NCI-H2081 treated with DMSO at 0.1 percent for 48 hours (cell line): ENCODE measurements at places on chromosomes 13 and 19.

DNA sequence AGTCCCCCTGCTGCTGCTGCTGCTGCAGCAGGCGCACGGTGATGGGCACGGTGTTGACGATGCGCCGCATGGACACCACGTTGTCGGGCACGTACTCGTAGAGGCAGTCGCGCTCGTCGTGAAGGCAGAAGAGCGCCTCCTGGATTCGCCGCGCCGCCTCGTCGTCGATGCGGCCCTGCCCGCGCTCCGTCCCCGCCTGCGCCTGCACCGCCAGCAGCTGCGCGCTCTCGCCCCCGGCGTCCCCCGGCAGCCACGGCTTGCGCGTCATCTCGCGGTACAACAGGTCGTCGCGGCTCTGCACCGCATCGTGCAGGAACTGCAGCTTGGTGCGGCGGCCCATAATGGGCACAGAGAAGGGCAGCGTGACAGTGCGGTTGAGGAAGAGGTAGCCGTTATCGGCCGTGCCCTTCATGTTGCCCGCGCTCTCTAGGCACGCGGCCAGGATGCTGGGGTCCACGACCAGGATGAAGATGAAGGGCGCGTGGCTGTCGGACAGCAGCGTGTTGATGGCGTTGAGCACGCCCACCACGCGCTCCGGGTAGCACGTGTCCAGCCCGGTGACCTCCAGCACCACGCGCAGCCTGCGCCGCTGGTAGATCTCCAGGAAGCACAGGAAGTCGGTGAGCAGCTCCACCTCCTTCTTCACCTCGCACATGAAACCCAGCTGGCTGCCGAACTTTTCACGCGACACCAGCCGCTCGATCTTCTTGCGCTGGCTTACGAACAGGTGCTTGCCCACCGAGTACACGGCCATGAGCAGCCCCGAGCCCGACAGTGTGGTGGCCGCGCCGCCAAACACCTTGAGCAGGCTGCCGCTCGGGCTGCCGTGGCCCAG lies 8.1 kb downstream of the NKPD1 start:
- DNase-seq = no peak

GRCh38 chr13:93723316-93723715 lies 496.7 kb downstream of the GPC6 start:
- DNase-seq = no peak

DNA sequence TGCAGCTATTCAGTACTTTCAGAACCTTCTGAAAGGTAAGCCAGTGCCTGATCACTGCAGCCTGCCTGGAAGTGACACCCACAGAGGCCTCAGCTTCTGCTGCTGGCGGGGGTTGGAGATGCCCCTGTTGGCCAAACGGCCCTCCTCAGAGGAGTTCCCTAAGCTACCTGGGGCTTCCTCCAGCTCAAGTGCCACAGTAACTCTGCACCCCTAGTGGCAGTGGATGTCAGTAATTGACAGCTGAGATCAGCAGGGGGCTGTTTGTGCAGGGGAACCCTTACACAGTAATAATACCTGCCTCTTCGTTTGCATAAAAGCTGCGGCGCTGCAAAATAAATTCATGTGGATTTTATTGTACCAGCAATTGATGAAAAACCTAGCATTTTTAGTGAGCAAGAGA lies 28.9 kb downstream of the TDRD12 start:
- DNase-seq = no peak

DNA sequence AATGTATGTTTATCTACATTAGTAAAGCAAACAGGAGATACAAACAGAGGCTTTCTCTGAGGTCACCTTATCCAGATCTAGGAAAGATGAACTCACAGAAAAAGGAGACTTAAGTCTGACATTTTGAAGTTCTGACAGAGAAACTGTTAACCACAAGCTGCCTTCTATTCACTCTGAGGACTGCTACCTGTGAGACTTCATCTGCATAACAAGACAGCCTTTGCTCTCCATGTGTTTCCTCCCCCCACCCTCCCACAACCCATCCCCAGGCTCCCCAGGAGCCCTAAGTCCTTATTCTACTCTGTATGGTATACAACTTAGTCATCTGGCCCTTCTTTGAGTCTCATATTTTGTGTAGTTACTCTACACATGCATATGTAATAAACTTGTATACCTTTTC lies 699.0 kb downstream of the FGF9 start:
- DNase-seq = no peak

GRCh38 chr19:45595814-45596213 lies 6.2 kb downstream of the GPR4 start:
- no peak for DNase-seq

DNA sequence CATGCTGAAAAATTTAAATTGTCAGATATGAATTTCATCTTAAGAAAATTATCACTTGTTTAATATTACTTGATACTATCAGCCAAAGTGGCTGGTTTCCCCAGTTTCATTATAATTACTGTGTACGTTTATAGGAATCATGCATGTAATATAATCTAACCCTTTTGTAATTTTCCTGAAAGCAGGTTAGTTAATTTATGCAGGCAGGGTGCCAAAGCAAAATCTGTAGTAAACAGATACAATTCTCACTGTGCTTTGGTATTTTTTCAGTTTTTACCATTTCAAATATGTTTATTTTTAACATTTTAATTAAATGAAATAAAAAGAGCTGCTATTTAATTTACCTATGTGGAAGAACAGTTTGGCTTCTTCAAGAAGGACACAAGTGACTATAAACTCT lies 1227.5 kb upstream of the MIR17HG start:
- DNase-seq = peak; percentile 2

DNA sequence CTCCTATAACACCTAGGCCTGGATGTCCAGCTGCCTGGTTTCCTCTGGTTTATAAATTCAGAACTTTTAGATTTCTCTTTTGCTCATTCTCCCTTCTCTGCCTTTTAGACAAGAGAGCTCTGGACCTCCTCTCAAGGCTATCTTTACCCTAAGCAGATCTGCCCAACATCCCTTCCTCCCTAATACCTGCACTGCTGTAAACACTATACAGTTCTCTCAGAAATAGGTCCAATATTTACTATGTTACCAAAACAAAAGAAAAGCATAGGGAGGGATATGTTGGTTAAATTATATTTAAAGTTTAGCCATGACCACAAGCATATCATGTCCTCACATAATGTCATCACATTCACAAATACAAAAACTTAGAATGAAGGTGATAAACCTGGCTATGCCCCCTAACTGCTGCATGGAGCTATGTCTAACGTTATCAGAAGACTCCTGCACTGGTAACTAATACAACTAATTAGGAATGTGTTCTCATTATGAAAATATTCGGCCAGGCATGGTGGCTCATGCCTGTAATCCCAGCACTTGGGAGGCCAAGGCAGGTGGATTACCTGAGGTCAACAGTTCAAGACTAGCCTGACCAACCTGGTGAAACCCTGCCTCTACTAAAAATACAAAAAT lies 18.0 kb downstream of the KPNA3 start:
- no peak for DNase-seq

DNA sequence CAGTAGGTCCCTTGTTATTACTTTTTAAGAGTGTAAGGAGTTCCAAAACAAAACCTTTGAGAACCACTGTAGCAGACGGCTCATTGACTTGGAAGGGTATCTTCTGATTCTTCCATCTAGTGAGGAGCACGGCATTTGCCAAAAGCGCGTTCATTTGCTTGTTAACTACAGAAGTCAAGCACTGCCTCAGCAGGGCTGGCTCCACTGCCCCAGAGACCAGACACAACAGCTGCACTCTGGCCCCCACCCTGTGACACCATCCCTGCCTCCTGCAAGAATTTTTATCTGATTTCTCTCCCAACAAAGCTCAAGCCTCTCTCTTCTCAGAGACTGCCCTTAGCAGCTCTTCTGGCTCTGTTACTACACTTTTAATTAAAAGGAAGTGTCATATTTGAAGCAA lies 20.7 kb upstream of the XPO4 start:
- no peak for DNase-seq

- no peak for DNase-seq
These were observed 3.2 kb downstream of the PIAS4 start for GRCh38 chr19:4010808-4011110.

DNA sequence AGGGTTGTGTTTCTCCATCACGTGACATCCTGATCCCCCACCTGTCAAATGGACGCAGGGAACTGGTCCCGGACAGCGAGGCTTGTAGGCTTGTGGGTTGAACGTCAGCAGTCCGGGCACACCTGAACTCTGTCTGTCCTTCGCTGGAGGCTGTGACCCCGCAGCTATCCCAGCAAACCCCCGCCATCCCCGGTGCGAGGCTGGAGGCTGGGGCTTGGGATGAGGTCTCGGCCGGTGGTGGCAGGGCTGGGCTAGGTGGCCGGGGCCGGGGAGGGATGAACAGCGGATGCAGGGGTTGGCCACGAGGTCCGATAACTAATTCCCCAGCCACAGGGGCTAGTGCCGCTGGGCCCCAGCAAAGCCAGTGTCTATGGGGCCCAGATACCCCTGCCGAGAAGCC lies 8.8 kb downstream of the LSM7 start:
- no peak for DNase-seq

DNA sequence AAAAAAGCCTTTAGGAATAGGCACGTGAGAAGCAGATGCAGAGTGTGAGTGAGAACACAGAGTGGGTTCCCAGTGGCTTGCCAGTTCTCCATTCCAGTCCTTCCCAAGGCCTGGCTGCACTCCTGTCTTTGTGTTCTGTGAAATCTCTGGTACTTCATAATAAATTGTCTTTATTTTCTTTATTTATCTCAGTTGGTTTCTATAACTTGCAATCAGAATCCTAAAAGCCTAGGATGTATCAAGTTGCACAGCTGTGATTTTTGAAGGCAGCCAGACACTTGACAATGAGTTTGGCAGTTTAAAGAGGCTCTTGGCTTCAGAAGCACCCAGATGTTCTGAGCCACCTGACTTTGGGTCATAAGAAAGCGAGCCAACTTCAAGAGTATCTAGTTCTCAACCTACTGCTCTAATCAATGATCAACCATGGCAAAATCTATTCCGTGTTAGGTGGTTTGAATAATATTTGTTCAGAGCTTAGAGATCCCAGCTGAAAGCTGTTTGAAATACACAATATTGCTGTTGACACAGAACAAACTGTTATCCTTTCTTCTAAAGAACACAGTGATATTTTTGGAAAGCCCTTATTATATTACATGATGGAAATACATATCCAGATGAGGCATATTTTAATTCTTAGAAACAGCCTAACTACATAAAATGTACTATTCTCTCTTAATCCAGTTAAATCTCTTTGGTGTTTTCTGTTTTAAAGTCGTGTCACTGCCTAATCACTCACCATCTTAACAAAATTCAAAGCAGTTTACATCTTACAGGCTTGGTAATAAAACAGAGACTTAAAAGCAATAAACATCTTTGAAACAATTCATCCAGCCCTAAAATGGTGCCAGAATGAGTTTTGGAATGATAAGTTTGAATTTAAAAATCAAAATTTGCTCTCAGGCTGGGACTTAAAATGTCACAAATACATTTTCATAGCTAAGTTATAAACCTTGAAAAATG lies 483.0 kb upstream of the NBEA start:
- peak; percentile 2 for DNase-seq

- DNase-seq = no peak
These were observed 21.9 kb downstream of the MIR17HG start for GRCh38 chr13:91369441-91369831.

DNA sequence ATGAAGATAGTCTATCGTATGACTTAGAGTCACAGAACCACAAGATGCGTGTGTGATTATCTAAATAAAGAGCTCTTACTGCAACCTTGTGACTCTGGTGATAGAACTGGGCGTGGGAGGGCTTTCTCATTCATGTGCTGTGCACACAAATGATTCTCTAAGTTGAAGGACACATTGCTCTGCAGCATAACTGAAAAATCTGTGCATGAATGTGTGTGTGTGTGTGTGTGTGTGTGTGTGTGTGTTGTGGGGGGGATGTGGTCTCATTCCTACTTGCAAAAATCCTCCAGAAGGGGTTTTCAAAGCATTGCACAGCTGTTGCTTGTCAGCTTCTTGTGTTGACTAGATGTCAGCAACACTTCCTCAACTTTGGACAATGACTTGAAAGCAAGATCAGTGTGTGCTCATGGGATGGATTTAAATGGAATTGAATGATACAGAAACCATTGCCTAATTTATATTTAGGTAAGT lies 22.4 kb downstream of the LRCH1 start:
- DNase-seq = no peak

GRCh38 chr13:78593652-78594455 lies 9.5 kb downstream of the POU4F1 start:
- no peak for DNase-seq

DNA sequence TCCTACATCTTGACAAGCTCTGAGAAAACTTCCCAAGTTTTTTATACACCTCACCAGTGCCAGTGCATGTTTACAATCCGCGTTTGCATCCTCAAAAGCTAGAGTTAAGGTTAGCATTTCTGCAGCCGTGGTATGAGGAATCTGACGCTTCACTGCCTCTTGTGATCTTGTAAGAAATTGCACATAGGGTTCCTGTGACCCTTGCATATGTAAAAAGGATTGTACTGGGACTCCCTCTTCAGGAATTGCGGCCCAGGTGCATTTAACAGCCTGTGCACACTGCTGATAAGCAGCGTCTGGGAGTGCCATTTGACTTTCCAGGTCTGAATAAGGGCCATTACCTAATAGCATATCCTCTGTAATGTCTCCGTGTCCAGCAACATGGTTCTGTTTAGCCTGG lies 15.3 kb downstream of the FPR3 start:
- no peak for DNase-seq

GRCh38 chr19:50994129-50994528 lies 7.3 kb downstream of the KLK8 start:
- DNase-seq = no peak
